Suppressor macrophage treated with lipopolysaccharide for 1 hour (primary cell): ENCODE measurements at places on chromosomes 11 and 22.

DNA sequence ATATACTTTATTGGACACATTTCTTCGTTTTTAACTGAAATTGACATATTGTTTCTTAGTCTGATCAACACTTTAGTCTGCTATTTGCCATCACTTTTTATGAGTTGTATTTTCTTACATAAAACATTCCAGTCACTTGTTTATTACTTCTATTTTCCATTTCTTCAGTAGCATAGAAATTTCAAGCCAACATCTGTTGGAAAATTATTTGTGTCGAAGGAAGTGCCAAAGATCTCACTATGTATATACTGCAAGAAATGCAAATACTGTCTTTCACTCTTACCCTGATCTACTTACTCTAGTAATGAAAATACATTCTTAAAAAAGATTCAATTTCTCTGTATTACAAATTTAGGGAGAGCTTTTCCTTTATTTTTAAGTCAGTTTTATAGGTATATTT lies 105.9 kb downstream of the SLC17A6 start:
- no peak for DNase-seq

DNA sequence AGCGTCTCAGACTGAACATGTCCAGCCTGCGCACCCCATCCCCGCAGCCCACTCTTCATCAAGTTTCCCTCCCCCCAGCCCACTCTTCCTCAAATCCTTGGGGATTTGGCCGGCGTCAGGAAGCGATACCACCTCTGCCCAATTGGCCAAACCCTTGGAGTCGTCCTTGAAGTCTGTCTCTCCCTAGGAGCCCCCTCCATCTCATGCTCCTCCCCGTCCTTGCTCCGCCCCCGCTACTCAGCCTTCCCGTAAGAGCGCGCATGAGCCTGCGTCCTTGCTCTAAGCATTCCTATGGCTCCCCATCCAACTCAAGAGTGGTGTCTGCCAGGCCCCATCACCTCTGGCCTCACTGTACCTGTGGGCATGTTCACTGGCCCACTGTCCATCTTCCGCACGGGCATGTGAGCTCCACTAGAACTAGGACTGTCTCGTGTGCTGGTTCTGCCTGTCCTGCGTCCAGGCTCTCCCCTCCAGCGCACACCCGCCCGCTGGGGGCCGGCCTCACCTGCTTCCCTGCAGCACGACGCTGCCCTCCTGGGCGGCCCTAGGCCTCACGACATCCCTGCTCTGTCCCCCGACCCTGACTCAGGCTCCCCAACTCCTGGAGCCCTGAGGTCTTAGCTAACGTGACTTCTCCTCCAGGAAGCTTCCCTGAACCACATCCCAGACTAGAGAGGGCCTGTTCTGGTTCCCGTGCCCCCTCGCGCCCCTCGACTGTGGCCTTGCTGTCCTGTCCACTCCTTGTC lies 30.5 kb upstream of the TTLL12 start:
- DNase-seq = no peak

DNA sequence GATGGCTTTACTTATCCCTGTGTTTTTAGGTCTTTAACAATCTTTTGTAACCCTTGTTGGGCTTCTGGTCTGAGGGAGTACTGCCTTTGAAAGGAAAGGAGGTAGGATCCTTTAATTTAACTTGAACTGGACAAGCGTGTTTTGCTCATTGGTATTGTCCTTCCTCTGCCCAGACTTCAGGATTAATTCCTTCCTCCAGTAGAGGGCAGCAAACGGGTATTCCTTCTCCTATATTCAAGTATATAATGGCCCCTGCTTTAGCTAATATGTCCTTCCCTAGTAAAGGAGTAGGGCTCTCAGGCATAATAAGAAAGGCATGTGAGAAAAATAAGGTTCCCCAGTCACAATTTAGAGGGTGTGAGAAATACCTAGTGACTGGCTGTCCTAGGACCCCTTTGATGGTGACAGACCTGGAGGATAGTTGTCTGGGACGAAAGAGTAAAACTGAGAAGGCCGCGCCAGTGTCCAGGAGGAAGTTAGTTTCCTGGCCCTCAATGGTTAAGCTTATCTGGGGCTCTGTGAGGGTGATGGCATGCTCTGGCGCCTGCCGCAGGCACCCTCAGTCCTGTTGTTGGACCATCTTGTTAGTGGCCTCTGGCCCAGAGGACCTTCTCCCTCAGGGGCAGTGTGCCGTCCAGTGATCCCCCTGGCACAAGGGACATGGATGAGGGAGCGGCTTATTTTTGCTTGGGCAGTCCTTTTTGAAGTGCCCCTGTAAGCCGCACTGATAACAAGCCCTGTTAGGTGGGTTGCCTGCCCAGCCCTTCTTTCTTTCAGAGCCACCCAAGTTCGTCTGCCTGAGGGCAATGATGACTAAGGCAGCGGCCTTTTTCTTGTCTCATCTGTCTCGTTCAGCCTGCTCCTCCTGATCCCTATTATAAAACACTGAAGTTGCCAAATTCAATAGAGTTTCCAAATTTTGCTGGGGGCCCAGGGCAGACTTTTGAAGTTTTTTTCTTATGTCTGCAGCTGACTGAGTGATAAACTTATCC lies 51.8 kb downstream of the C11orf71 start:
- DNase-seq = peak; percentile 74

DNA sequence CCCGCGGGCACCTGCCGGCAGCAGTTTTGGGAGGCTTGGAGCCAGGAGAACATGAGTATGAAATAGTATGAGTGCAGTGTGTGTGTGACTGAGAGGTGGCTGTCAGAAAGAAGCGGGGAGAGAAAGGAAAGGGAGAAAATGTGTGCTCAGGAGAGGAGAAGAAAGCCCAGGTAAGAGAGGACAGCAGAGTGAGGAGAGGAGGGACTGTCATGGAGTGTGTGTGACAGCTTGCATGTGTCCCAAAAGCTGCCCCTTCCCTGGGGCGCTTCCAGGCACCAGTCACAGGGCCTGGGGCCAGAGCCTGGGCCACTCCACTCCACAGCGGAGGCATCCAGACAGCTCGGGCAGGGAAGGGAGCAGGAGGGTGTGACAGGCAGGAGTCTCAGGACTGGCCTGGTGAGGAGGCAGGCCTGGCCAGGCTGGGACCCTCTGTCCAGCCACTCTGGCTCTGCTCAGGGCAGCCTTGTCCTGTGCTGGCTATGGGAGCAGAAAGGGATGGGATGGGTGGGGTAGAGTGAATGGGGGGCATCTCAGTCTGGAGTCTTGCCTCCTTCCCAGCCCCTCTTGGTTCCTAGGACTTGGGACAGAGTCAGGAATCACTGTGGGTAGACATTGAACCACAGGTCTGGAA lies 949 bp downstream of the MMP11 start:
- no peak for DNase-seq

DNA sequence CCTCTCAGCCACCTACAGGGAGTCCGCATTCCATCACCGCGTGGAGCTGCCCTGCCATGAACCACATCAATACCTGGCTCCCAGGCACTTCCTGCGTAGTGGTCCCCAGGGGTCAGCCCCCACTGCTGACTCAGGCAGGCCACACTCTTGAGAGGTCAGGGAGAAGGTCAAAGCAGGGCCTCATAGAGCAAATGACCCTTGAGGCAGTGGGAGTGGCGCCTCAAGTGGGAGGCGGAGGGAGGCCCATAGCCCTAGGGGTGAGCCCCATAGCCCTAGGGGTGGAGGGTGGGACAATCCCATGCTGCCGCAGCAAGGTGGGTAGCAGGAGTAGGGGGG lies 5.0 kb downstream of the PRDX5 start:
- no peak for DNase-seq

DNA sequence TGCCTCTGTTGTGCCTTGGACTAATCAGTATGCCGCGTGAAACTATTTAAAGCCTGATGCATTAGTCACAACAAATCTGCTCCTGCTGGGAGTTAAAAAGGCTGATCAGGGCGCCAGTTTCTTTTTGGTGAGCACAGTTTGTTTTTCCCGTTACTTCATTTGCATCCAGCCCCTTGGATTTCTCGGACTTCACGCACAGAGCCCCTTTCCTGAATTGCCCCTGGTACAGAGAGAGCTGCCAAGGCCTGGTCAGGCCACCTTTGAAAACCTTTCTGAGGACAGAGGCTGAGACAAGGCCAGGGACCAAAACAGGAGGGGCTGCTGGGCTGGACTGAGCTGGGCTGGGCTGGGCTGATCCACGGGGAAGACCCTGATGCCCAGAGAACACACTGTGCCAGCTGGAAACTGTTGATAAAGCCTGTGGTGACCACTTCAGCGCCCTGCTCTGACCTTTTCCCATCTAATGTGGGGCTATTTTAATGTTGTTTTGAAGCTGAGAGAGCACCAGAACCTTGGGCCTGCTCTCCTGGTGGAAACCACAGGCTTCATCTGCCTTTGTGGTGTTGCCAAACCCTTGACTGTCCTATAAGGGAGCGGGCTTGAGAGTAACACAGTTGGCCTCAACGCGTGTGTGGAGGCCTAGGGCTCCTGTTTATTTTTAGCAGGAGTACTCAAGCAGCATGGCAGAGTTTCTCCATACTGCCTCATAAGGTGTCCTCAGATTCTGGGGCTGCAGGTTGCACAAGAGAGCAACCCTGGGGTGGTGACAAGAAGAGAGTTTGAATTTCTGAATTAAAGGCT lies 44.2 kb downstream of the NAV2 start:
- no peak for DNase-seq

- no peak for DNase-seq
These were observed 106.7 kb upstream of the ASPHD2 start for GRCh38 chr22:26322179-26322905.

DNA sequence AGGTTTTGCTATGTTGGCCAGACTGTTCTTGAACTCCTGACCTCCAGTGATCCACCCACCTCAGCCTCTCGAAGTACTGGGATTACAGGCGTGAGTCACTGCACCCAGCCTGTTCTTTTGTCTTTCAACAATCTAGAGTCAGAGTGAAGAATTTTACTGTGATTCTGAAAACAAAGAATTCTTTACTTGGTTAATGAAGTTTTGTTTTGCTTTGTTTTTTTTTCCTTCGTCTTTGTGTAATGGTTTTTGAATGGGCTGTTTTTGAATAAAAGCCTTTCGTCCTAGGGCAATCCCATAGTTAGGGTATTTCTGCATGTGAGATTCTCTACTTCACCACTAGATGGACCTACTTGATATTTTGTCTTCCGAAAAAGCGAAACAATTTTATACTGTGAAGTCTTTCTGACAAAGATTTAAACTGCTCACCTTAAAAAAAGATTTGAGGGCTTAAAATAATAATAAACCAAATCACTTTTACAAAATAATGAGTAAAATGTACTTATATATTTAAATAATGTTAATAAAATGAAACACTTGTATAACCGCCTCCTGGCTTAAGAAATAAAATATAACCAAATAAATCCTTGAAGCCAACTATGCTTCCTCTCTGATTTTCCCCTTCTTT lies 43.4 kb upstream of the SC5D start:
- DNase-seq = peak; percentile 61

DNA sequence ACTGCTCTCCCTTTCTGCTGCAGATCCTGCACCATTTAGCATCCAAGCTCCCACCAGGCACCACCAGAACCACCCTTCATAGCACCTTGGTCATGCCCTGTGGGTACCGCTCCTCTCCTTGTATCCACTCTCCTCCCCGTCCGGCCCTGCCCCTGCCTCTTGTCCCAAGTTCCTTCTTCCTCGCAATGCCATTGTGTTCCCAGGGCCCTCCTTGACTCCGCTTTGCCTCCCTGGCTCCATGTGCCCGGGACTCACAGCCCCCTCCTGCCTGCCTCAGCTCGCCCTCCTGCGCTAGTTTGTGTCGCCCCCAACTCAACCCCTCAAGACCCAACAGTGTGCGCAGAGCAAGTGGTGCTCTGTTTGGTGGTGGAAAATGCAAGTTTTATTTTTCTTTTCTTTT lies 10.8 kb downstream of the FADS2 start:
- DNase-seq = no peak

DNA sequence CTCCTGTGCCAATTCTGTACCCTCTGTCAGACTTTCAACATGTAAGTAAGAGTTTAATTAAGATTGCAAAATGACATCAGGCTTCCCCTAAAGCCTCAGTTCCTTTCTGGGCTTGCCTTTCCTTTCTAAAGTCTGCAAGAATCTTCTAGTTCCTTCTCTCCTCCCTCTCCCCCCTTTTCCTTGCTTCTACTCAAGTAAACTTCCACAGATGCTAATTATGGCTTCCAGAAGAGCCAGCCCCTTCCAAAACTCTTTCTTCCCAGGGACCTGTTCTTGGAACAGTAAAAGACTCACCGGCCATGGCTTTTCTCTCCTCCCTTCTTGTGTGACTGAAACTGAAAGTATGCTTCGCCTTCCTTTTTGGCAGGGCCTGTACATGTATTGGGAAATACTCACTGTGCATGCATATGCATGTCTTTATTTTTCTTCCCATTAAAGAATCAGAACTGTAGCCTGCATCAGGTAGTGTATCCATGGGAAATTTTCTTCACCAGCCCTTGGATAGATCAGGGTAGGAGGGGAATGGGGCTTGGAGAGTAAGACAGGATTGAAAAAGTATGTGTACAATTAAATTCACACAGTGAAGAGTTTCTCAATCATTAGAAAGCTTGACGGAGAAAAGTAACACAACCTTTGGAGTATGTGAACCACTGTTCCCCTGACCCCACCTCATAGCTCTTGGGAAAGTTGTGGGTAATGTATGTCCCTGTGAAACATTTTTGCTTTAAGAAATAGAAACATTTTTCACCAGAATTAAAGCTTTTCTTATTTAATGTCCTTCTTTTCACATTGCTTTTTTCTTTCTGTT lies at the start of gene CASP1:
TSS of gene CASP1 (minus strand) at position 332 of the 808 bp plus-strand sequence. CDS start at position 301, 31 bp downstream.
- peak; percentile 88 for DNase-seq

DNA sequence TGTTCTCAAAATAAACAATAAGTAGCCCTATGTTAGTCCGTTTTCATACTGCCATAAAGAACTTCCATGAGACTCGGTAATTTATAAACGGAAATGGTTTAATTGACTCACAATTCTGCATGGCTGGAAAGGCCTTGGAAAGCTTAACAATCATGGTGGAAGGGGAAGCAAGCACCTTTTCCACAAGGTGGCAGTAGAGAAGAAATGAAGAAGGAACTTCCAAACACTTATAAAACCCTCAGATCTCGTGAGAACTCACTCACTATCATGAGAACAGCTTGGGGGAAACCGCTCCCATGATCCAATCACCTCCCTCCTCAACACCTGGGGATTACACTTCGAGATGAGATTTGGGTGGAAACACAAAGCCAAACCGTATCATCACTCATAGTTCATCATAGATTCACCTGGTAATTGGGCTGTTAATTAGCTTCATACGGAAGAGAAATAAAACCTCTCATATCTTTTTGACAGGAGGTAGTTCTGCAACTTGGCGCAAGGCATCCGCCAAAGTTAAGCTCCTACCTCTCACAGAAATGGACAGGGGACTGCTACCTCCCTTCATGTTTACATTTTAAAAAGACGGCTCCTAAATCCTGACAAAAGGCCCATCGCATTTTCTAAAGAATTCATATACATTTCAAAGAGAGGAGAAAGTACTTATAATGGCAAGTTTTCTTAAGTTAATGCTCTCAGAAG lies 49.0 kb downstream of the MUC15 start:
- no peak for DNase-seq
